ENCODE measurements at places on chromosomes 6 and 20. TPM values are rescaled to one million over a fixed set of nuclear protein-coding genes. Genes with fewer than 3 reads are reported as not detected.

Gene GGTLC1
- total RNA-seq, result not detected

Gene SLPI
- total RNA-seq, result not detected

Gene BEND3
- total RNA-seq, result 3.9 TPM

- no peak for DNase-seq
Observed at GRCh38 chr6:163418311-163419029, 4.0 kb downstream of the QKI start.

- DNase-seq, result peak; percentile 42
Observed at GRCh38 chr6:41777551-41778285, 2.0 kb downstream of the FRS3 start.

DNA sequence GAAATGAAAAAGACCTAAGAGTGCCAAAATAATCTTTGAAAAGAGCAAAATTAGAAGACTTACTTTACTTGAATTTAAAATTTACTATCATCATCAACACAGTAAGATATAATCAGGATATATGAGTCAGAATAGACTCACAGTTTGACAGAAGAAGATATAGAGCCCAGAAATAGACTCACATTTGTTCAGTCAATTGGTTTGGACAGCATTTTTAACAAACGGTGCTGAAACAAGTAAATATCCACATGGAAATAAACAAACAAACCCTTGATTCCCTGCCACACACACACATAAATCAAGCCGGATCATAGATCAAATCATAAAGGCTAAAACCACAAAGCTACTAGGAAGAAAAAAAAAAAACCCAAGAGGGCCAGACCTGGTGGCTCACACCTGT is 291.1 kb downstream of the ADGRG6 start:
- DNase-seq, result no peak

GRCh38 chr6:126805861-126806260 is 312.6 kb upstream of the RSPO3 start:
- DNase-seq, result no peak

GRCh38 chr6:108492131-108492766 is 68.5 kb upstream of the FOXO3 start:
- no peak for DNase-seq

GRCh38 chr6:42929821-42930360 is 611 bp downstream of the CNPY3 start:
- no peak for DNase-seq

GRCh38 chr20:19322061-19322985 is 109.9 kb downstream of the SLC24A3 start:
- DNase-seq, result no peak

- DNase-seq, result no peak
Observed at GRCh38 chr20:41412324-41413120, 45.9 kb upstream of the EMILIN3 start.

- DNase-seq, result no peak
Observed at GRCh38 chr6:27135087-27135657, 112.3 kb upstream of the PRSS16 start.

DNA sequence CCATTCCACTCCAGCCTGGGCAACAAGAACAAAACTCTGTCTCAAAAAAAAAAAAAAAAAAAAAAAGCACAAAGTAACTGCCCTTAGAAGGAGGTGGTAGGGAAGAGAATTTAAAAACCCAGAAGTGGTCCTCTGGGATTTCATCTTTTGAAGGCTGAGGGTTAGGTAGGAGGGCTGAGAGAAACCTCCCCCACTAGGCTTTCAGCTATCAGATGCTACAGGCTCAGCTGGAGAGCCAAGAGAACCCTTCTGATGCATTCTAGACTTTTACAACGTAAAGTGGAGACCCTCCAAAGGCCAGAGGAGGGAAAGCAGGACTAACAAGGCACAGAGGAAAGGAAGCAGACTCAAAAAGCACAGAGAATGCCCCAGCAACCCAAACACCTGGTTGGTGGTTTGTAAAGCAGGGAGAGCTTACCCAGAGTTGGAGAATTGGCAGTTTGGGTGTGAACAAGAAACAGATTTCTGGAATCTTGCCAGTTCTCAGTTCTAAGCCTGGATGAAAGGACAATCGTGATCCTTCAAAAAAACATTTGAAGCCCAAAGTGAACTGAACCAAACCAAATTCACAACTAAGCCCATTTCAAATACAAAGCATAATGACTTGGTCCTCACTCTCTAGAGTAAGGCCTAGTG is 23.2 kb upstream of the SPAG4 start:
- peak; percentile 2 for DNase-seq
